ENCODE measurements at places on chromosomes 5 and 9. TPM values are rescaled to one million over a fixed set of nuclear protein-coding genes. Genes with fewer than 3 reads are reported as not detected.
A peak's percentile ranks its signal among the peaks of the same experiment; 100 is the strongest.

DNA sequence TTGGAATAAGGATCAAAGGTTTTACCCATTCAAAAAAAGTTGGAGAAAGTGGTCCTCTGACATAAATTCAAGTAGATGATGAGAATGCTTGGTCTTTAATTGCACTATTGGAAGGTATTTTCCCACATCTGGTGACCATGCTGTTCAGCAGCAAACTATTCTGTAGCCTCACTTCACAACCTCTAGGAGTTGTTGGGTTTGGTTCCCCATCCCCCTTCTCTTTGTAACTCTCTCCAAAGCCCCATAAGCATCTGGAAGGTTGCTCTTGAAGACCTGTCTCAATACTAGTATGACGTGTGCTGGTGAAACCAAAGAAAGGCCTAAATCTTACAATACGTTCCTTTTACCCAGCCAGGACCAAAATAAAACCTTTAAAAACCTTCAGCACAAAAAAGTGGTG, 8.5 kb downstream of the RGMB start:
- no peaks in the 10 kb centered on the region for H3K27me3 ChIP-seq
- H3K36me3 ChIP-seq, result peaks cover 10% of the 10 kb centered on the region
- H3K4me1 ChIP-seq, result peaks cover 11% of the 10 kb centered on the region
- DNase-seq, result no peak

GRCh38 chr5:180090769-180091546, 19.4 kb upstream of the RNF130 start:
- no peak overlapping the region for H3K4me3 ChIP-seq
- H3K27ac ChIP-seq, result no peak overlapping the region
- no peak for DNase-seq
- no peaks in the 10 kb centered on the region for H3K27me3 ChIP-seq

DNA sequence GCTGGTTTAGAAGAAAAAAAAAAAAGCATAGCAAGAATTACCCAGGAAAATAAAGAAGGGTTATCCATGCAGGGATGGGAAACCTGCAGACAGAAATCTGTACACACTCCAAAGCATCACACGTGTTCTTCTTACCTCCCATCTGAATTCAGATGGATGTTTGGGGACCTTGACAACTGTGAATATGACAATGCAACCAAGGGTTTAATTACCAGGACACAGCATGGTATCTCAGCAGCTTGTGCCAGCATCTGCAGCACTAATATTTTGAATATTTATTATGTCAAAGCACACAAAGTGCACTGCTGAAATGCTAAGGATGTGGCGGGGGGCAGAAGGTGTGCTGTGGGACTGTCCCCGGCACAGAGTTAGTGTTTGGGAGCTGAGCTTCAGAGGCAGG, 47.9 kb downstream of the SLIT3 start:
- H3K27ac ChIP-seq, result no peak overlapping the region
- H3K4me3 ChIP-seq, result no peak overlapping the region

DNA sequence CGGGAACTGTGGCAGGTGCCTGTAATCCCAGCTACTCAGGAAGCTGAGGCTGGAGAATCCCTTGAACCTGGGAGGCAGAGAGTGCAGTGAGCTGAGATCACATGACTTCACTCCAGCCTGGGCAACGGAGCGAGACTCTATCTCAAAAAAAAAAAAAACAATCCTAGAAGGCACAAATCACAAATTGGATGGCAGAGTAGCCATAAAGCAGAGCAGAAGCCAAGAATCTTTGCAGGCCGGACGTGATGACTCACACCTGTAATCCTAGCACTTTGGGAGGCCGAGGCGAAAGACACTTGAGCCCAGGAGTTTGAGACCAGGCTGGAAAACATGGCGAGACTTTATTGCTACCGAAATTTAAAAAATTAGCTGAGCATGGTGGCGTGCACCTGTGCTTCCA, 9.2 kb upstream of the FUBP3 start:
- DNase-seq, result no peak
- no peaks in the 10 kb centered on the region for H3K4me1 ChIP-seq
- no peak overlapping the region for H3K27ac ChIP-seq
- H3K4me3 ChIP-seq, result no peak overlapping the region

DNA sequence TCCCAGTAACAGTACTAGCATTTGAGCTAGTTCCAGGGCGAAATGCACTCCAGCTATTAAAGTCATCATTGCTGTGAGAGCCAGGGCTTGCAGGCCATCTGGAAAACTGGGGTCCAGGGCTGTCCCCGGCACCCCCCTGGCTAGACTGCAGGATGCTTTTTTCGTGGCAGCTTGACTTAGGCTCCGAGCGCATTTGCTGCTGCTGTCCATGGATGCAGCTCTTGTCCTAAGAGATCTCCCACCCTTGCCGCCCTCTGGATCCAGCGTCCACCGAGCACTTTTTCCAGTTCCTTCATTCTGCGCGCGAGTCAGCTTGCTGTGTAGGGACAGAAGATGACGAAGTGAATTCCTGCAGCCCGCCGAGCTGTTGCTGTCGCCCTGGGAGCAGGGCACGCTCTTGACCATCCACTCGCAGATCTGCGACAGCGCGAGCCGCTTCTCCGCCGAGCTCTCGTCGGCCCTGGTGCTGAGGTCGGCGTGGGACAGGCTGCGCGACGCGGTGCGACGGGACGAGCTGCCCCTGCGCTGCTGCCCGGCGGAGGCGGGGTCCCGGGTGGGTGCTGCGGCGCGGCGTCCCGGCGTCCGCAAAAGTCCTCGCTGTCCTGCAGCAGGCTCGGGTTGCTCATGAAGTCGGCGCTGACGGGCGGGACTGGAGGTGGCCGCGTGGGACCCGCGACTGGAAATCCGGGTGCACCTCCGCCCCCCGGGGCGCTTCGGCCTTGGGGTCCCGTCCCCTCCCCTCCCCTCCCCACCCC, 30.7 kb downstream of the OR2V1 start:
- peaks cover 5% of the 10 kb centered on the region for H3K4me1 ChIP-seq
- H3K27ac ChIP-seq, result no peak overlapping the region
- no peaks in the 10 kb centered on the region for H3K36me3 ChIP-seq
- no peak for DNase-seq

GRCh38 chr5:179974946-179975712, 67.4 kb upstream of the TBC1D9B start:
- H3K36me3 ChIP-seq, result peaks cover 54% of the 10 kb centered on the region
- DNase-seq, result peak; percentile 84
- H3K27ac ChIP-seq, result no peak overlapping the region
- H3K27me3 ChIP-seq, result no peaks in the 10 kb centered on the region
- peaks cover 14% of the 10 kb centered on the region for H3K4me1 ChIP-seq

DNA sequence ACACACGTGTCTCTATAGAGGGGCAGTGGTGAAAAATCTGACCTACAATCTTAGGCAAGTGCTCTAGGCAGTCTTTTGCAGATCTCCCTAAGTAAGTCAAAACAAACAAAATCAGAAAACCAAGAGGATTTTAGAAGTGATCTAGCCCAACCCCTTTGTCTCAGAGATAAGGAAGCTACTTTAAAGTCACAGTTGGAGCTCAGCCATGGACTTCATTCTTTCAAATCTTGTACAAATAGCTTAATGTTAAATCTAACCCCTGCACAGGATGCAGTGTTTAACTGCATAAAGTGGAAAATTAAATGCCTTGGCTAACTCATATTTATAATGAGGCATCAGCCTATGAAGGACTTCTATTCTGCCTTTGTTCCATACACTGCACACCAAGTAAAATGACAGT, 135.1 kb upstream of the RFX3 start:
- peaks cover 9% of the 10 kb centered on the region for H3K4me1 ChIP-seq
- no peak overlapping the region for H3K27ac ChIP-seq
- DNase-seq, result no peak

DNA sequence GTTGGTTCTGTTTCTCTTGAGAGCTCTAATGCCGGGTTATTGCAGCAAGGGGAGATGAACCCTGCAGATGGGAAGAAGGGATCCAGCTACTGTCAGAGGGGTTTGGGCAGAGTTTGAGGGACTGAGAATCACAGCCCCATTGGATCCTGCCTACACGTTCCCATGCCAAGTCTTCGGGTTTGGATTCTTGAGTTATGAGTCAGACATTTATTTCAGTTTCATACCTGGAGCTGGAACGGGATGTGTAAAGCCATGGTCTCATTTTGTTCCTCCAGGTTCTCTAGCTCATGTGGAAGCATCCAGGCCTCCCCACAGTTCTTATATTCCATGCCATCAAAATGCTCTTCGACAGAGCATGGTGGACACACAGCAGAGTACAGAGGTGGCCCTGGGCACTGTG, 275.4 kb upstream of the IRX4 start:
- no peaks in the 10 kb centered on the region for H3K27me3 ChIP-seq
- no peaks in the 10 kb centered on the region for H3K4me1 ChIP-seq
- no peaks in the 10 kb centered on the region for H3K36me3 ChIP-seq
- DNase-seq, result no peak
- H3K4me3 ChIP-seq, result no peak overlapping the region
- no peak overlapping the region for H3K27ac ChIP-seq

Gene TMEM252
- 0.38 TPM for polyA plus RNA-seq

Gene UHRF2
- 37.7 TPM for polyA plus RNA-seq

DNA sequence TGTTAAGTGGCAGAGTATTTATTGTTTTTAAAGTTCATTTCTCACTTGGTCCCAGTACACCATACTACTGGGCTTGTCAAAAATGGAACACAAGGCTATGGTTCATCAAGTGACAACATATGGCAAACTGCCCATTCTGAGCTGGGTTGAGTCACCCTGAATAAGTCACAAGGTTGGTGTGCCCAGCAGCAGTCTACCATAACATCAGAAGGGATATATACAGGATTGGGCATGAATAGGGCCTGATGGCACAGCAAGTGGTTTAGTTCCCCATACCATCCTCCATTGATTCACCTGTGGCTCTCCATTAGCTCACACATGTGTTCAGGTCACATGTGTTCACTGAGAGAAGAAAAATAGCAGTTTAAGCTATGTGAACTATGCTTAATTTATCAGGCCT, 249.8 kb upstream of the PRDM9 start:
- no peaks in the 10 kb centered on the region for H3K36me3 ChIP-seq
- no peaks in the 10 kb centered on the region for H3K27me3 ChIP-seq
- H3K4me3 ChIP-seq, result no peak overlapping the region
- H3K4me1 ChIP-seq, result no peaks in the 10 kb centered on the region
- H3K27ac ChIP-seq, result no peak overlapping the region

Gene ACER2
- polyA plus RNA-seq, result 2.8 TPM

- DNase-seq, result no peak
- H3K4me1 ChIP-seq, result peaks cover 5% of the 10 kb centered on the region
- no peak overlapping the region for H3K4me3 ChIP-seq
- no peaks in the 10 kb centered on the region for H3K27me3 ChIP-seq
- H3K36me3 ChIP-seq, result no peaks in the 10 kb centered on the region
Measured at GRCh38 chr5:150428106-150428876, 15.6 kb upstream of the CD74 start.

Gene FCHSD1
- 20.0 TPM for polyA plus RNA-seq

GRCh38 chr9:86700629-86701028, 246.7 kb downstream of the GAS1 start:
- peaks cover 5% of the 10 kb centered on the region for H3K4me1 ChIP-seq
- H3K4me3 ChIP-seq, result no peak overlapping the region
- no peaks in the 10 kb centered on the region for H3K36me3 ChIP-seq
- DNase-seq, result peak; percentile 46
- no peaks in the 10 kb centered on the region for H3K27me3 ChIP-seq

- H3K4me3 ChIP-seq, result no peak overlapping the region
- H3K27me3 ChIP-seq, result no peaks in the 10 kb centered on the region
- no peak for DNase-seq
- no peaks in the 10 kb centered on the region for H3K36me3 ChIP-seq
- no peaks in the 10 kb centered on the region for H3K4me1 ChIP-seq
Measured at GRCh38 chr5:98722188-98722587, 51.3 kb upstream of the RGMB start.

Gene PCDHA12
- polyA plus RNA-seq, result 4.8 TPM

Gene ORM2
- polyA plus RNA-seq, result 0.29 TPM

GRCh38 chr9:108934323-108934893, at the start of gene ABITRAM:
Gene ABITRAM, plus strand, starts transcription at chr9:108934400. Its CDS starts 87 bp downstream, at chr9:108934487.
- no peaks in the 10 kb centered on the region for H3K27me3 ChIP-seq
- H3K4me3 ChIP-seq, result peak within 1 kb of the TSS; percentile 95
- H3K36me3 ChIP-seq, result peaks cover 6% of the 10 kb centered on the region
- peak; percentile 84 for DNase-seq

Gene REEP2
- polyA plus RNA-seq, result 243 TPM

- H3K4me1 ChIP-seq, result no peaks in the 10 kb centered on the region
- no peak overlapping the region for H3K4me3 ChIP-seq
- H3K27me3 ChIP-seq, result peaks cover 2% of the 10 kb centered on the region
Measured at GRCh38 chr9:104386425-104387069, 117.5 kb upstream of the OR13F1 start.

- no peak overlapping the region for H3K27ac ChIP-seq
- no peaks in the 10 kb centered on the region for H3K27me3 ChIP-seq
- no peak for DNase-seq
- no peaks in the 10 kb centered on the region for H3K36me3 ChIP-seq
- H3K4me3 ChIP-seq, result no peak overlapping the region
- peaks cover 3% of the 10 kb centered on the region for H3K4me1 ChIP-seq
Measured at GRCh38 chr5:6873359-6873758, 160.1 kb downstream of the TENT4A start.

Gene FGF18
- polyA plus RNA-seq, result 4.3 TPM

Gene LPAR1
- 138 TPM for polyA plus RNA-seq

Gene TAF11L5
- not detected for polyA plus RNA-seq

DNA sequence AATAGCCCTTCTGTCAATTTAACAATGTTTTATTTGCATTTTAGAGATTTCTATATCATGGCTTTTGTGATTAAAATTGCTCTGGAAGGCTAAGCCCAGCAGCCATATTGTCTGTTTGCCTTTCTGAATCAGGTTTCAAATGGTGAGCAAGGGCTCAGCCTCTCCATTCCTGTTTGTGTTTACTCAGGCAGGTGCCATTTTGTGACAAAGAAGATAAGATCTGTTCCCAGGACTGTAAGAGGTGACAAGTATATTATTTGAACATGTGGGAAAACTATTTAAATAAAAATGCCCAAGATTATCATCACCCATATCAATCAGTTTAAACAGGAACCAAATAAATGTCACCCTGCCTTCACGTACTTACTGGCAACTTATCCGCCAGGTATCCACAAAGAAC, 641.3 kb upstream of the KLF4 start:
- DNase-seq, result no peak
- no peak overlapping the region for H3K4me3 ChIP-seq
- H3K27ac ChIP-seq, result no peak overlapping the region

- H3K4me1 ChIP-seq, result peaks cover 84% of the 10 kb centered on the region
- no peak for DNase-seq
- peaks cover 68% of the 10 kb centered on the region for H3K36me3 ChIP-seq
- no peak overlapping the region for H3K4me3 ChIP-seq
- H3K27me3 ChIP-seq, result no peaks in the 10 kb centered on the region
Measured at GRCh38 chr9:133115604-133116345, 5.3 kb downstream of the RALGDS start.

DNA sequence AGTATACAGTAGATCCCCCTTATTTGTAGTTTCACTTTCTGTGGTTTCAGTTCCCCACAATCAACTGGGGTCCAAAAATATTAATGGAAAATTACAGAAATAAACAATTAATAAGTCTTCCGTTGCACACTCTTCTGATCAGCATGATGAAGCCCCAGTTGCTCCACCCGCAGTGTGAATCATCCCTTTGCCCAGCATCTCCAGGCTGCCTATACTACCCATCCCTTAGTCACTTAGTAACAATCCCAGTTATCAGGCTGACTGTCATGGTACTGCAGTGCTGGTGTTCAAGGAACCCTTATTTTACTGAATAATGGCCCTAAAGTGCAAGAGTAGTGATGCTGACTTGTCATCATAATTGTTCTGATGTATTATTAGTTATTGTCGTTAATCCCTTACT, 28.9 kb downstream of the SHC3 start:
- no peaks in the 10 kb centered on the region for H3K36me3 ChIP-seq
- no peaks in the 10 kb centered on the region for H3K4me1 ChIP-seq
- H3K27me3 ChIP-seq, result no peaks in the 10 kb centered on the region

All from spinal cord (tissue), 10 donors.